Heart left ventricle (tissue), 16 donors: ENCODE measurements at places on chromosomes 1 and 21.

- no peaks in the 10 kb centered on the region for H3K4me1 ChIP-seq
- no peak for DNase-seq
- no peaks in the 10 kb centered on the region for H3K36me3 ChIP-seq
- H3K4me3 ChIP-seq = no peak overlapping the region
- H3K27ac ChIP-seq = no peak overlapping the region
These were observed 152.2 kb upstream of the LMO4 start for GRCh38 chr1:87176514-87176913.

GRCh38 chr1:107548276-107548675 is 407.4 kb downstream of the NTNG1 start:
- DNase-seq = no peak
- H3K4me3 ChIP-seq = no peak overlapping the region
- H3K4me1 ChIP-seq = no peaks in the 10 kb centered on the region
- no peaks in the 10 kb centered on the region for H3K27me3 ChIP-seq
- H3K36me3 ChIP-seq = no peaks in the 10 kb centered on the region
- no peak overlapping the region for H3K27ac ChIP-seq

- H3K36me3 ChIP-seq = no peaks in the 10 kb centered on the region
- H3K4me1 ChIP-seq = no peaks in the 10 kb centered on the region
- no peak for DNase-seq
These were observed 187.7 kb downstream of the TNFSF18 start for GRCh38 chr1:172863031-172863430.

GRCh38 chr1:240426051-240426450 is 185.9 kb downstream of the GREM2 start:
- no peak overlapping the region for H3K27ac ChIP-seq
- H3K36me3 ChIP-seq = no peaks in the 10 kb centered on the region
- H3K27me3 ChIP-seq = no peaks in the 10 kb centered on the region
- H3K4me1 ChIP-seq = no peaks in the 10 kb centered on the region
- H3K4me3 ChIP-seq = no peak overlapping the region

DNA sequence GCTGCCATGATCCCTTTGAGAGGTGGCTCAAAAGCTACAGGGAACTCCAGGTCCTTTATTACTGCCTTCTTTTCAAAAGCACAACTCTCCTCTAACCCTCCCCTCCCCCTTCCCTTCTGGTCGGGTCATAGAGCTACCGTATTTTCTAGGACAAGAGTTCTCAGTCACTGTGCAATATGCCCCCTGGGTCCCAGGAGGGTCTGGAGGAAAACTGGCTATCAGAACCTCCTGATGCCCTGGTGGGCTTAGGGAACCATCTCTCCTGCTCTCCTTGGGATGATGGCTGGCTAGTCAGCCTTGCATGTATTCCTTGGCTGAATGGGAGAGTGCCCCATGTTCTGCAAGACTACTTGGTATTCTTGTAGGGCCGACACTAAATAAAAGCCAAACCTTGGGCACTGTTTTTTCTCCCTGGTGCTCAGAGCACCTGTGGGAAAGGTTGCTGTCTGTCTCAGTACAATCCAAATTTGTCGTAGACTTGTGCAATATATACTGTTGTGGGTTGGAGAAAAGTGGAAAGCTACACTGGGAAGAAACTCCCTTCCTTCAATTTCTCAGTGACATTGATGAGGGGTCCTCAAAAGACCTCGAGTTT is 3.1 kb downstream of the BTG2 start:
- peak overlapping the region; percentile 91 for H3K4me3 ChIP-seq
- H3K36me3 ChIP-seq = peaks cover 42% of the 10 kb centered on the region
- H3K27me3 ChIP-seq = no peaks in the 10 kb centered on the region
- peak overlapping the region; percentile 98 for H3K27ac ChIP-seq
- peaks cover 38% of the 10 kb centered on the region for H3K4me1 ChIP-seq
- DNase-seq = no peak

- H3K27ac ChIP-seq = peak overlapping the region; percentile 67
- peaks cover 13% of the 10 kb centered on the region for H3K27me3 ChIP-seq
- no peak overlapping the region for H3K4me3 ChIP-seq
- DNase-seq = peak; percentile 67
These were observed 4.8 kb downstream of the FAM131C start for GRCh38 chr1:16068356-16069270.

DNA sequence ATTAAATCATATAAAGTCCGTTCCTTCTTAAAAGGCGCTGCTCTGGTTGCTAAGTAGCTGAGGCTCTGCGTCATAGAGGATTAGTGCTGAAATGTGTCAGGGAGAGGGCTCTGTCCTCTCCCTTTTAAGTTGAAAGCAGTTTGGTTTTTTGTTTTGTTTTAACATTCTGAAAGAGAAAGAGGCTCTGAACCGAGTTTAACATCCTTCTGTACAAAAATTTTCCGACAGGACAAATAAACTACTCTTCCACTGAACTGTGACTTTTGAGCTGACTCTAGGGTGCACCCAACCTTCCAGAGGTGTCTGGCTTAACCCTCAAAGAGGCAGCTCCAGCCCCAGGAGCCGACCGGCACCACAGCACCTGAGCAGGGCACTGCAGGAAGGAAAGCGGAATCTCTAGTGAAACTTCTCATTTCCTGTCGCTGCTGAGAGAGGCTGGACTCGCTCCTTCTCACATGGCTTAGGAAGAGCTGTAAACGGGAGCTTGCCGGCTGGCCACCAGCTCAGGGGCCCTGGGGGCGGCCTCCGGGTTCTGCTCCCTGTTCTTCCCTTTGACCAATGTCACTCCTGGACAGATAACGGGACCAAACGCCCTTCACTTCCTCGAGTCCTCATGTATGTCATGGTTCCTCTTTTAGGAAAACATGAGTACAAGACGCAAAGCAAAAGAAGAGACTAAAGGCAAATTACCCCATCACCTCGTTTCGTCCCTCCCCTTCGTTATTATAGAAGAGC is 1.2 kb downstream of the VAV3 start:
- no peaks in the 10 kb centered on the region for H3K36me3 ChIP-seq
- DNase-seq = peak; percentile 62

DNA sequence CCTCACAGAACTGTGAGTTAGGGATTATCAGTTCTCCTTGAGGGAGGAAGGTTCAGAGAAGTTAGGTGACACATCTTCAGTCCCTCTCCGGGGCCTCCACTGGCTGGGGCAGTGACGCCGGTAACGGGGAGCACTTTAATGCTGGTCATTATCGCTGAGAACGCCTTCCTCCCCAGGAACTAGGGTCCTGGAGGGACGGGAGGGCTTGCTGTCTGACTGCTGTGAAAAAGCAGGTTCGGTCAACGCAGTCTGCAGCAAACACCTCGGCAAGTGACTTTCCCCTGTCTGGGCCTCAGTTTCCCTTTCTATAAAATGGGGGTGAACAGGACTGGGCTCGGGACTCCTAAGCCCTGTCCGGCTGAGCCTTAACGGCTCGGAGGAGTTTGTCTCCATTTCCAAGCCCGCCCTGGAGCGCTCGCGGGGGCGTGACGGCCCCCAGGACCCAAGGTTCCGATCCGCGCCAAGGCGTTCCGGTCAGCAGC is 341 bp upstream of the TMEM61 start:
- no peaks in the 10 kb centered on the region for H3K36me3 ChIP-seq
- no peaks in the 10 kb centered on the region for H3K4me1 ChIP-seq
- DNase-seq = no peak
- peak overlapping the region; percentile 36 for H3K4me3 ChIP-seq
- peaks cover 4% of the 10 kb centered on the region for H3K27me3 ChIP-seq
- no peak overlapping the region for H3K27ac ChIP-seq

DNA sequence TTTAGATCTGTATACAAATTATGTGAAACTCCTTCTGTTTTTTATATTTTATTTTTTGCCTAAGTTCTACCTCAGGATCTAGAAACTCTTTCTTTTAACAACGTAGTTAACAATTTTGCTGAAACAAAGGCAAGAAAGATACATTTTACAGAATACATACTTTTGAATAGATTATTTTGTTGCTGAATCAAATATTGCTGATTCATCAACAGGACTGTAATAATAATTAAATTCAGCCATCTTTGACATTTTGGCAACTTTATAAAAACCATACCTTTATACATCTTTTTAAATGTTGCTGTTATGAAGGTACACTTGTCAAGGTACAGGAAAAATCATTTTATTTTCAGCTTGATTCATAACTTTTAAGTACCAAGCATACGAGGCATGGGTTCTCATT is 10.7 kb upstream of the COA6 start:
- no peak overlapping the region for H3K4me3 ChIP-seq
- no peak overlapping the region for H3K27ac ChIP-seq
- H3K4me1 ChIP-seq = no peaks in the 10 kb centered on the region

DNA sequence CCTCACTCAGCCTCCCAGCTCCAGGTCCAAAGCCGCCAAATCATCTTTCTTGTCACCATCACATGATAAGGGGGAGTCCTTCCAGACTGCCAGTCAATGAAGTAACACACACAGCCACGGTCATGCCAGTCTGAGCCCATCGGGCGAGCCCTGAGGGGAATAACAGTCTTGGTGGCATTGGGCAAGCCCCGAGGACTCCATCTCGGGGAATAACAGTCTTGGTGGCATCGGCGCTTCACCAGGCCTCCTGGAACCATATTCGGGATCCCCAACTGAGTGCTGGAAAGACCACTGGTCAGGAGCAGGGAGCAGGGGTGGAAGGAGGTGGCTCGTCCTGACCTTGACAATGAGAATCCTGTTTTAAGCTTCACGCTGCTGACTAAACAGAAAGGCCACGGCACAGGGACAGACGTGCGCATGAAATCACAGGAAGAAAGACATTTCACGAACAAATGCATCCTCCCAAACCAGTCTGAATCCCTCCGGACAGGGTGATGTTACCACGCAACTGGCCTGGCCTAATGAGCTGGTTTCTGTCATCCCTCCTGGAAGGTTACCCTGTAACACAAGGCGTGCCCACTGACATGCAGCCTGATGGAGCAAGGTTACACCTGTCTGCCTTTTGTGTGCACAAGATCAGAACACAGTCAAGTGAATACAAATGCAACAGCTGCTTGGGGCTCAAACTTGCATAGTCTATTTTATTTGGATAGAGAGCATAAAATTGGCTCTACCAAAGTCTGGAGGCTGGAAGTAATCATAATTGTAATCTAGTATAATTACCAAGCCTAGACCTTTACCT is 517.4 kb downstream of the KIF26B start:
- no peak for DNase-seq
- no peak overlapping the region for H3K27ac ChIP-seq
- H3K4me3 ChIP-seq = no peak overlapping the region
- H3K27me3 ChIP-seq = no peaks in the 10 kb centered on the region
- H3K36me3 ChIP-seq = no peaks in the 10 kb centered on the region

DNA sequence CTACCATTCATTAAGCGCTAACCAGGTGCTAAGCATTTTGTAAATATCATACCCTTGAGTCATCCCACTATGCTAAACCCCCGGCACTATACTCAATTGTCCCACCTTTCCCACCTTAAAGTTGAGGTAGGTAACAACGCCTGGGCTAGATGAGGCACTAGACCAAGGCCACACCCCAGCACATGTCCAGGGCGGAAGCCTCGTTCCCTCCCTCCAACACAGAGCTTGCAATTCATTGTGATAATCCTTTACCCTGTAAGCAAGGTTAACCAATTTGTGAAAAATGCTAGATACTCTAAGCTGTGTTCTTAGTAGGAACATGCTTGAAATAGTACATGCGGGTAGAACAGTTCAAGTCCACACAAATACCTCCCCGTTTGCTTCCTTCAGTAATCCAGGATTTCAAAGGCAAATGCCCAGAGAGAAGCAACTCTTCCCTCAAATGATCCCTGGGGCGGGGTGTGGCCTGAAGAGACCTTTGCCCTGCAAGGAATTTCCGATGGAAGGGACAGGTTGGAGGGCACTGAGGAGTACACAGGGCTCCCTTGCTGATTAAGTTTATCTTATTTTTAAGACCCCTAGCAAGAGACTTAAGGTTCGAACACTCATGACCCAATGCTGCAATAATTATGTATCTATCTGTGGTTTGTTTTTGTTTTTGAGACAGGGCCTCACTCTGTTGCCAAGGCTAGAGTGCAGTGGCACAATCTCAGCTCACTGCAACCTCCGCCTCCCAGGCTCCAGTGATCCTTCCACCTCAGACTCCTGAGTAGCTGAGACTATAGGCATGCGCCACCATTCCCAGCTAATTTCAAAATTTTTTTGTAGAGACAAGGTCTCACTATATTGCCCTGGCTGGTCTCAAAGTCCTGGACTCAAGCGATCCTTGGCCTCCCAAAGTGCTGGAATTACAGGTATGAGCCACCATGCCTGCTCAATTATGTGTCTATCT is 2.6 kb downstream of the RSPH1 start:
- H3K27me3 ChIP-seq = no peaks in the 10 kb centered on the region
- H3K4me1 ChIP-seq = peaks cover 6% of the 10 kb centered on the region
- H3K4me3 ChIP-seq = no peak overlapping the region
- no peak for DNase-seq
- H3K27ac ChIP-seq = no peak overlapping the region

DNA sequence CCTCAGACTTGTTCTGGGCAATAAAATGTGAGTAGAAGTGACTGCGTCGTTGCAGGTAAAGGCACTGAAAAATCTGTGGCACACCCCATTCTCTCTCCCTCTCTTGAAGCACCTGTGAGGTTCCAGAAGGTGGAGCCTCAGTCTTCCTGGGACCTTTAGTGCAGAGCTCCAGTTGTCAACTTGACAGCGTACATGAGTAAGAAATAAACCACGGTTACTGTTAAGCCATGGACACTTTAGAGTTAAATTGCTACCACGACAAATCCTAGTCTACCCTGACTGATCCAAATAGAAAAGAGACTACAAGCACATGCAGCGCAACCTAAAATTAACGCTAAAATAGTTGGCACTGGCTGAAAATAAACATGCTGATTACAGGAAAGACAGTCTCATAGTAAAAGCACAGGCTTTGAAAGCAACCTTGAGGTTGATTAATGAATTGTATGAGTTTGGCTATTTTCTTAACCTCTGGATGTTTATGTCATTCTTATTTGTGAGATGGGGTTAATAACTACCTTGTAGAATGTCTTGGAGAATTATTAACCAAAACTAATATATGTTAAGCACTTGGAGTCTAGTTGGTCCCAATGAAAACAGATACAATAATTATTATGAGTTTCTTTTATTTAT is 93.0 kb upstream of the PLPPR4 start:
- H3K4me3 ChIP-seq = no peak overlapping the region
- H3K36me3 ChIP-seq = no peaks in the 10 kb centered on the region
- H3K27me3 ChIP-seq = no peaks in the 10 kb centered on the region
- no peaks in the 10 kb centered on the region for H3K4me1 ChIP-seq
- H3K27ac ChIP-seq = no peak overlapping the region

GRCh38 chr1:51899022-51899421 is 20.5 kb upstream of the NRDC start:
- no peaks in the 10 kb centered on the region for H3K36me3 ChIP-seq
- no peaks in the 10 kb centered on the region for H3K4me1 ChIP-seq
- H3K27ac ChIP-seq = no peak overlapping the region
- DNase-seq = no peak
